ENCODE measurements at places on chromosomes 2 and 18. TPM values are rescaled to one million over a fixed set of nuclear protein-coding genes. Genes with fewer than 3 reads are reported as not detected.

GRCh38 chr2:225041207-225041850, 939 bp downstream of the DOCK10 start:
- peak; percentile 55 for DNase-seq

GRCh38 chr2:221774136-221774535, 202.0 kb upstream of the EPHA4 start:
- DNase-seq = no peak

DNA sequence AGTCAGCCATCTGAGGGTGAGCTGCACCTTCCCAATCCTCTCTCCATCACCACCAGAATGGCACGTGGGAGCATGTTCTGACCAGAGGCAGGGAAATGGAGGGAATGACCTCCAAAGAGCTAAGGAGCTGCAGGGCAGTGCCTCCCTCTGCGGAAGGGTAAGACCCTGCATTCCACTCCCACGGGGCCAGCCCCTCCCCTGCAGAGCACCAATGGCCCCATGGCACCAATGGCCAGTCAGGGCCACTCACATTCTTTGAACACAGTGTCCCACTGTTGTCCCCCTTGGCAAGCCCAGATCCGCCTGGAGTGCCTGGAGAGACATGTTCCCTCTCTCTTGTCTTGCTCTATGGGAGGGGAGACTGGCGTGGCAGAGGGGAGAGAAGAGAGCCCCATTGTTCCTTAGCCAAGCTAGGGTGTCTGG, 164.4 kb downstream of the TNS1 start:
- peak; percentile 75 for DNase-seq

DNA sequence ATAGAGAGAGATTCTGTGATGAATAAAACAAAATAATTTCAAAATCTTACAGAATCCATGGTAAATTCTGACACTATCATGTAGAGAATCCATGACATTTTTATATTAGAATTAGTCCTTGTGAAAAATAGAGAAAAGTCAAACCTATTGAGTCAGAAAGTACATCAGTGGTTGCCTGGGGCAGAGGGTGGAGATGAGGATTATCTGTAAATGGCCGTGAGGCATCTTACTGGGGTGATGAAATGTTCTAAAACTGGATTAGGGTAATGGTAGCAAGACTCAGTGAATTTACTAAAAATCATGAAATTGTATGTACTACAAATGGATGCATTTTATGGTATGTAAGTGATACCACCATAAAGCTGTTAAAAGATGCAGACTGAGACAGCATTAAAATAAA, 323.1 kb downstream of the SLC8A1 start:
- DNase-seq = no peak

DNA sequence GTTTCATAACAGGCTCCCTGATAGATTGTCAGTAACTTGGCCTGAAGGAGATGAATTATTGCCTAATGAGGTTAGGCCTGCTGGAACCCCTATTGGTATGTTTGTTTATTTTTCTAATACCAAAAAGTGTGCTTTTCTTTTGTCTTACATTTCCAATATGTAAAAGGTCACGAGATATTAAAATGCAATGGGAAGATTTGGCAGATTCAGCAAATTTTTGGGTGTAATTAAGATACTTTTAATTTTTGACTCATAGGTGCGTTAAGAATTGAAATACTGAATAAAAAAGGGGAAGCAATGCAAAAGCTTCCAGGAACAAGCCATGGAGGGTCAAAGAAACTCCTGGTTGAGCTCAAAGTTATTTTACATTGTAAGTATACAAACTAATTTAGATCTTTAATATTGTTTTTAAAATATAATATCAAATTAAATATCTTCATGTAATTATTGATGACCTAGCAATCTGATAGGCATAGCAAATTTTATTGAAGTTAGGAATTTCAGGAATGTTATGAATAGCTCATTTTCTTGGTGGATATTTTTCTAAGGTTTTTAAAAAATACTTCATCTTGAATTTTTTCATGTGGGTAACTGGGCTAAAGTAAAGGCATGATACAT, 52.1 kb downstream of the SMCHD1 start:
- DNase-seq = no peak

DNA sequence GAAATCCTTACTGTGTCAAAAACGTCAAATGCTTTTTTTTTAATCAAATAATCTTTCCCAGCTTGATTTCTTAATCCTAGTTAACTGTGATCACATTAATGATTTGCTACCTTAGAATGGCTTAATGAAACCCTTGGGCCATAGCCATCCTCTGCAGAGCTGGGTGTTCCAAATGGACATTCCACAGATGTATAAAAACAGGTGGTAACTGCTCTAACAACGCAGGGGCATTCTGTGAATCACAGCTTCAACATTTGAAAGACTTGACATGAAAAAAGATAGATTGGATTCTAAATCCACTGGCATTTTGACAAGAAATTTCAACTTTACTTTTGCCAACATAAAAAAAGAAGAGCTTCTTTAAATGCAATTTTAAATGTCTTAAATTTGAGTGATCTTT, 69.8 kb upstream of the RASGRP3 start:
- no peak for DNase-seq

DNA sequence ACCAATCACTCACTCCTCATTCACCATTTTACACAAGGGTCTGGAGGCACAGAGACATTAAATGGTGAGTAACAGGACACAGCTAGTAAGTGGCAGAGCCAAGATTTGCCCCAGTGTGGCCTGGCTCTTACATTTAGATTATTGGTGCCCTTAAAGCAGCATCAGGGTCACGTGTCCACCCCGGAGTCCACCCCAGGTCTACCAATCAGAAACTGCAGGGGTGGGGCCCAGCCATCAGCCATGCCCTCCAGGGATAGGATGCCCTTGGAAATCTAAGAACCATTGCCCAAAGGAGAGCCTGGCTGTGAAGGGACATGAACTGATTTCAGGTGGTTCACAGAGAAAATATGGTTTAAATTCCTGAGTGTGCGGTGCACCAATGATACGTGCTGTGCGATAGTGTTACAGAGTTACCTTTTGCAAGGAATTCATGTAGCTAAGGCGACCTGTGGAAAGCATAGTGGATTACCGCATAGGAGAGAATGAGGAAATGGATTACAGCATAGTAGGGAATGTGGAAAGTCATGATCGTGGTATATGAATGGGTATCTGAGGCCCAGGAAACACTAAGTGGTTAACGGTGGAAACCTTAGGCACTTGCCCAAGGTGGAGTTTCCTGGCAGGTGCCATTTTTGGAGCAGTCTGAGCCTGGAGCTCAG, 17.8 kb downstream of the IGFBP5 start:
- DNase-seq = no peak

GRCh38 chr2:11019614-11020013, 107.9 kb downstream of the KCNF1 start:
- no peak for DNase-seq

- DNase-seq = no peak
Measured at GRCh38 chr2:36329746-36330472, 25.7 kb upstream of the CRIM1 start.

GRCh38 chr2:228602288-228602687, 420.8 kb upstream of the SPHKAP start:
- DNase-seq = no peak

DNA sequence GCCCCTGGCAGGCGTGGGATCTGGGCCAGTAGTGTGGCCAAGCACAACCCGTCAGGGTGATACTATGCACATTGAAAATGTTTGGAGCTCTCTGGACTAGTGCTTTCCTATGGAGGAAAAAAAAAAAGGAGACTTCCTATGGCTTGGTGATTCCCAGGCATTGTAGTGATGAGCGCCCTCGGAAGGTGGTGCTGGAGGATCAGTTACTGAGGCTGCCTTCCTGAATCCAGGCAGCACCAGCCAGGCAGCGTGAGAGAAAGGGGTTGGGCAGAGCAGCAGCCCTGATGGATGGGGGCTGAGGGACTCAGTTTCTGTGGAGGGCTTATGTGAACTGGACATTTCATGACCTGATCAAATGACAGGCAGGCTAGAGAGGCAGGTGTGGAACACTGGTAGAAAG, 70.9 kb downstream of the CHRNA1 start:
- DNase-seq = no peak

DNA sequence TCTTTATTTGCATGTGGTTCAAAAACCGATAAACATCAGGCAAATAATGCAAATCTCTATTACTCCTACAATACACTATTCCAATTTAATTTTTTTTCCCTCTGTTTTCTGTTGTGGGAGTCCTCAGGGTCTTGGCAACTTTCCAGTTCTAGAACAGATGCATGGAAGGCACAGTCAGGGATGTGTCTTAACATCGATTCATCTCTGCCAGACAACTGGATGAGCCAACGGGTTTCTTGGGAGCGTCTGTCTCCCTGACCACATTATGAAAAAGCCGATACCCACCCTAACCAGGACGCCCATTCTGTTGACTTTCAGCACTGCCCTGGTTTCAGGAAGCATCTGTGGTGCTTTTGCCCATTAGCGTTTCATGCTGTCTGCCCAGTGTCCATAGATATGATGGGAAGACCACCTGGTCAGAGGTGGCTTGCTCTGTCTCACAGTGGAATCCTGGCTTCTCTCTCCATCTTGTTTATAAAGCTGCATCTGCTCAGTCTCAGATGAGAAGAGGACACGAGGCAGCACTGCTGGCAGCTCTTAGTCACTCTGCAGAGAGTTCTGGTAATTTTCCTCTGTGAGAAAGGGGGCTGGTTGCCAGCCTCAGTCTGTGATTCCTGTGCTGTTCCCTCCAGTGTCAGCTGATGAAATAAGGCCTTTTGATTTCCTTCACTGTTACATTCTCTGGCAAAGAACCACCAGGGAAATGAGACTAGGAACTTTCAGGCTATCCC, 57.9 kb upstream of the KCNE4 start:
- DNase-seq = peak; percentile 82

DNA sequence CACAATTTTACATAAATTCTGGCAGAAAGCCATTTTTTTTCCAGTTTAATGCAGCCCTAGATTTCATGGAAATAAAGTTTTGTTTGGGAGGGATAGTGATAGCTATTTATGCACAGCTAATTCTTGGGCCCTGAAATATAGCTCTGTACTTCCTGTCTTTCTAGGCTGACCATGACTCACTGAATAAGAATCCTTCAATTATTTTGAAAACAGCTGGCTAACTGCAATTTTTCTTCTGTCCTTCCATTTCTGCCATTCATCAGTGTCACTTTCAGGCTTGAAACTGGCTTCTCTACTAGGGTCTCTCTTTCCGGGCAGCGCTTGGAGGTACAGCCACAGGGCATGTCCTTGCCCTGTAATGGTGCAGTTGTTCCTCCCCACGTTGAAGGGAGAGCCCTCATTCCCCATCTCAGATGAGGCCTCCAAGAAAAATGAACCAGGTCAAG, 97.1 kb upstream of the TMEM178A start:
- DNase-seq = no peak

GRCh38 chr2:62478093-62478580, 27.9 kb downstream of the TMEM17 start:
- DNase-seq = no peak

DNA sequence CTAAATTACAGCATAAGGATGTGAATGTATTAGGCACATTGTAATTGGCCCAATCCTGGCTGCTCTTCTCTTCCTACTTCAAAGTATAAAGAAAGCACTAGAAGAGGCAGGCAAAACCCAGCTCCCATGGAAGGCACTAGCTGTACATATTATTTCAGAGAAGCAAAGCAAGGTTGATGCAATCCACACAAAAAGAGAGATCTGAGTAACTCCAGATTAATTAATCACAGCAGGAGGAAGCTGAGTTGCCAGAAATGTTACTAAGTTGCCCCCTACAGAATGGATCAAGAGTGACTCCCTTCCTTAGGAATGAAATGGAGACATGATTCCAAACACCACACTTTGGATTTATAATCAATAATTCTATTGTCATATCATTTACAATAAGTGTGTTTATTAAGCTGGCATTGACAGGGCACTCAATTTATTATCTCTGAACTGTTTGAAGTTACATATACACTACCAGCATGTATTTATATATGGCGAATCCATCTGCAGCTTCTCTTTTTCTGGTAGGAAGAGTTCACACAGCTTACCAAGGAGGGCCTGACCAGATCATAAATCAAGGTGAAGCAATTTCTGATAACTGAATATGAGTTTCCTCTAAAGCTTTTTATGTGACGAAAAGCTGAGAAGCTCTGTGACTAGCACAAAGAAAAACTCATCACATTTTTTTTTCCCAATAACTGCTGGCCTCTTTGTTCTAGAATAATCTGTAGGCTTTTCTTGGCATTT, 393.1 kb upstream of the LYPD1 start:
- DNase-seq = no peak

DNA sequence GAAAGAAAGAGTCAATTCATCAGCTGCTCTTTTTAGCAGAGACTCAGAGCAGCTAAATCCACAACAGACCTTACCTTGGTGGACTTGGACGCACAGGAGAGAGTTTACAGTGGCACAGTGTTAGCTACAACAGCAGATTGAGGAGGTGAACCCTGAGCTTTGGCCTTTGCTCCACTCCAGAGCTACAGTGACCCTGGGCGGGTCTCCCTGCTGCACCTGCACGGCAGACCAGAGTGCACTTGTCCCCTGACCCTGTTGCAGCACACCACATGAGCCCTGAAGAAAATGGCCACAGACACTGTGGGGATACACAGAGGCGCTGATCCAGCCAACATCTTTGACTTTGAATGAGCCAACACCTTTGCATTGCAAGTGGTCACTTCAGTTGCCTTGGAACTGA, 11.0 kb downstream of the SLC19A3 start:
- DNase-seq = no peak

MTCL1 gene
- total RNA-seq = 7.0 TPM

GPR35 gene
- total RNA-seq = 2.2 TPM

VWA3B gene
- 0.38 TPM for total RNA-seq

FEV gene
- not detected for total RNA-seq

ATP8B1 gene
- total RNA-seq = 5.0 TPM

ACTG2 gene
- 1.9 TPM for total RNA-seq

FAP gene
- total RNA-seq = 0.62 TPM

CYTIP gene
- 1.7 TPM for total RNA-seq

POTEJ gene
- not detected for total RNA-seq

PCGF1 gene
- total RNA-seq = 26.7 TPM
